Activated CD4-positive, alpha-beta memory T cell treated with anti-CD3 and anti-CD28 coated beads, Interleukin-2, amount 10 ng/mL, durations not matched to agents 7 days and 5 days (primary cell): ENCODE measurements at places on chromosomes 13 and 19. TPM values are rescaled to one million over a fixed set of nuclear protein-coding genes. Genes with fewer than 3 reads are reported as not detected.
A peak's percentile ranks its signal among the peaks of the same experiment; 100 is the strongest.

DNA sequence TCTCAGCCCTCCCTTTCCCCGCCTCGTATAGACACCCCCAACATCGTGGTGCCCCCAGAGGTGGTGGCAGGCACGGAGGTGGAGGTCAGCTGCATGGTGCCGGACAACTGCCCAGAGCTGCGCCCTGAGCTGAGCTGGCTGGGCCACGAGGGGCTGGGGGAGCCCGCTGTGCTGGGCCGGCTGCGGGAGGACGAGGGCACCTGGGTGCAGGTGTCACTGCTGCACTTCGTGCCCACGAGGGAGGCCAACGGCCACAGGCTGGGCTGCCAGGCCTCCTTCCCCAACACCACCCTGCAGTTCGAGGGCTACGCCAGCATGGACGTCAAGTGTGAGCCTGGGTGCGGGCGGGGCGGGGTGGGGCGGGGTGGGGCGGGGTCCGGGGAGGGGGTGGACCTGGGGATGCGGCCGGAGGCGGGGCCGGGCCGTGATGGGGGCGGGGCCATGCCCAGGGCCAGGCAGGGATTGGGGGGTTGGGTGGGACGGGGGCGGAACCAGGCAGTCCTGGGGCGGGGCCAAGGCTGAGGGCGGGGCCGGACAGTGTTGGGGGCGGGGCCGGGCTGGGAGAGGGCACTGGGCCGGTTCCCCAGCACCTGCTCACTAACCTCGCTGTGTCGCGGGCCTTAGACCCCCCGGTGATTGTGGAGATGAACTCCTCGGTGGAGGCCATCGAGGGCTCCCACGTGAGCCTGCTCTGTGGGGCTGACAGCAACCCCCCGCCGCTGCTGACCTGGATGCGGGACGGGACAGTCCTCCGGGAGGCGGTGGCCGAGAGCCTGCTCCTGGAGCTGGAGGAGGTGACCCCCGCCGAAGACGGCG is 7.8 kb downstream of the MAG start:
- no peak for DNase-seq

DNA sequence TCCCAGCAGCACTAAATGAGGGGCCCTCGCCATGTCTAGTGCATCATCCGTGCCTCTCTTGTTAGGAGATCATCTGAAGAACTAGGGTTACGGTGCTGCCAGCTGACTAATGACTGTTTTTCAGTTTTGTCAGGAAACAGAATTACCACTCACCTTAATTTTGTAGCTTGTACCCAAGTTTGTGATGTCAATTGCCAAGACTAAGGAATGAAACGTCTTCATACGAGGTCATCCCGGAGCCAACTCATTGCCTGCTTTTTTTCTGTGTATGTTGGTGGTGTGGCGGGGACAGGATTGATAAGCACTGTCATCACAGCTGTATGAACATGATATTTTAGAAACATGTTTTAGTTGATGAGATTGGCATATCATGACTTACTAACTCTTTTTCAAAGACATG is 100.6 kb downstream of the TNFRSF19 start:
- no peak for DNase-seq

DNA sequence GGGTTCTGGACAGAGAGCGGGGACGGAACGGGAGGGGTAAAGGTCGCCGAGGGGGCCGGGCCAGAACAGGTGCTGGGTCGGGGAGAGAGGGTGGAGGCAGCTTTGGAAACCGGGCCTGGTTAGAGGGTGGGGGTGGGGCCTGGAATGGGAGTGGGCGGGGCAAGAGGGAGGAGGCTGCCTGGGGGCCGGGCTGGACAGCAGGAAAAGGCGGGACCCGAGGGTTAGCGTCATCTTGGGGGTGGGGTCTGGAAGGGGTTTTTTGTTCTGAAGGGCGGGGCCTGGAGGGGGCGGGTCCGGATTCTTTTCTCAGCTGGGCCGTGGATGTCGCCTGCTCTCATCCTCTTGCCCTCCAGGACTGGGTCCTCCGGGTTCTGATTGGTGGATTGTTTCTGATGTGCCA is 4.3 kb upstream of the ZNF813 start:
- DNase-seq, result no peak

- no peak for DNase-seq
Observed at GRCh38 chr13:77337159-77337558, 10.3 kb upstream of the MYCBP2 start.

DNA sequence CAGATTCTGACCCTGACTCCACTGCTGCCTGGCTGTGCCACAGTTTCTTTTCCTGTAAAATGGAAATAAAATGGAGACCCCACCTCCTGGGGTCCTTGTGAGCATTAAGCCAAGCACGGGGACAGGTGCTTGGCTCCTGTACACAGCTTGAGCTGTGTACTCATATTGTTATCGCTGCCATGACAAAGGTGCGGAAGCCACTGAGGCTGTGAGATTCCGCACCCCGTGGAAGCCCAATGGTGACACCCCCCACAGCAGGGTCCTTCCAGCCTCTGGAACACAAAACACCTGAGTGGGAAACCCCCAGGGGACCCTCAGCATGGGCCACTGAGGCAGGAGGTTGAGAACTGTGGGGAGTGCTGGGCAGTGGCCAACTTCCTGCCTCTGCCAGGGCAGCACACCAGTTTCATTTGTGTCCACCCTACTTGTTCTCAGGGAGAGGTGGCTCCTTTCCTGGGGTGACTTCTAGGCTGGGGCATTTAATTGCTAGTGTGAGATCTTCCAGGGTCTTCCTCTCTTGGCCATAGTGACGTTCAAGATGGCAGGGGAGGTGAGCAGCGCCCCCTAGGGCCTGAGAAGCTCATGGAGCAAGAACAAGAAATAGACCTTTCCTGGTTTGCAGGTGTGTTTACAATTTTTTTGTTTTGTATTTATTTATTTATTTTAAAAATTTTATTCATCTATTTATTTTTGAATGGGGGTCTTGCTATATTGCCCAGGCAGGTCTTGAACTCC is 5.4 kb upstream of the JSRP1 start:
- peak; percentile 76 for DNase-seq

GRCh38 chr13:113443991-113444390 is 9.3 kb downstream of the ADPRHL1 start:
- DNase-seq, result no peak

- no peak for DNase-seq
Observed at GRCh38 chr19:5524081-5524480, 43.7 kb downstream of the TINCR start.

DNA sequence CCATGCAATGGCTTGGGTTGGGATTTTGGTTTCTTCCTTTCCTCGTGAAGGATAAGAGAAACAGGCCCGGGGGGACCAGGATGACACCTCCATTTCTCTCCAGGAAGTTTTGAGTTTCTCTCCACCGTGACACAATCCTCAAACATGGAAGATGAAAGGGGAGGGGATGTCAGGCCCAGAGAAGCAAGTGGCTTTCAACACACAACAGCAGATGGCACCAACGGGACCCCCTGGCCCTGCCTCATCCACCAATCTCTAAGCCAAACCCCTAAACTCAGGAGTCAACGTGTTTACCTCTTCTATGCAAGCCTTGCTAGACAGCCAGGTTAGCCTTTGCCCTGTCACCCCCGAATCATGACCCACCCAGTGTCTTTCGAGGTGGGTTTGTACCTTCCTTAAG is 24.1 kb downstream of the SPC24 start:
- DNase-seq, result no peak

GRCh38 chr13:25744178-25744577 is 307.6 kb downstream of the SHISA2 start:
- no peak for DNase-seq

- DNase-seq, result no peak
Observed at GRCh38 chr13:38176664-38177063, 173.0 kb upstream of the UFM1 start.

DNA sequence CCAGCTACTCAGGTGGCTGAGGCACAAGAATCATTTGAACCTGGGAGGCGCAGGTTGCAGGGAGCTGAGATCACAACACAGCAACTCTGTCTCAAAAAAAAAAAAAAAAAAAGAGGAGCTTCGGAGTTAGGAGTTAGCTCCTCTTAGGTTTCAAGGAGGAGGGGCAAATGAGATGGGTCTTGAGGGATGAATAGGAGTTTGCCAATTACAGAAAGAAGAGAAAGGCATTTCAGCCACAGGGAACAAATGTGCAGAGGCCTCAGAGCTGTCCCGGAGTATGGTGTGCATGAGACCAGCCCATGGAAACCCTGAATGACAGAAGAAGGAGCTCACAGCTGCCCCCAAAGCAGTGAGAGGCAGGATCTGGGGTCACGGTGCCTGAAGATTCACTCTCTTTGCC is 24.6 kb downstream of the TLE2 start:
- DNase-seq, result no peak

DNA sequence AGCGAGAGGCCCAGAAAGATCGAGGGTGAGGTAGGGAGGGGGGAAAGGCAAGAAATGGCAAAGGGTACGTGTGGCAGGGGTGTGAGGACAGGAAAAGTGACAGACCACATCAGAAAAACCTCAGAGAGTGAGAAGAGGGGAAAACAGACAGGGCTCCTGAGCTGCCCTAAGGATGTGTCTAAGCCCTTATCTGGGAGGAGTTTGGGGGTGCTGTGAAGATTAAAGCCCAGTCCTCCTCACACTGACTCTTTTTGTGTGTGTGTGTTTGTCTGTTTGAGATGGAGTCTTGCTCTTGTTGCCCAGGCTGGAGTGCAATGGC is 703 bp upstream of the PTH2 start:
- no peak for DNase-seq

DNA sequence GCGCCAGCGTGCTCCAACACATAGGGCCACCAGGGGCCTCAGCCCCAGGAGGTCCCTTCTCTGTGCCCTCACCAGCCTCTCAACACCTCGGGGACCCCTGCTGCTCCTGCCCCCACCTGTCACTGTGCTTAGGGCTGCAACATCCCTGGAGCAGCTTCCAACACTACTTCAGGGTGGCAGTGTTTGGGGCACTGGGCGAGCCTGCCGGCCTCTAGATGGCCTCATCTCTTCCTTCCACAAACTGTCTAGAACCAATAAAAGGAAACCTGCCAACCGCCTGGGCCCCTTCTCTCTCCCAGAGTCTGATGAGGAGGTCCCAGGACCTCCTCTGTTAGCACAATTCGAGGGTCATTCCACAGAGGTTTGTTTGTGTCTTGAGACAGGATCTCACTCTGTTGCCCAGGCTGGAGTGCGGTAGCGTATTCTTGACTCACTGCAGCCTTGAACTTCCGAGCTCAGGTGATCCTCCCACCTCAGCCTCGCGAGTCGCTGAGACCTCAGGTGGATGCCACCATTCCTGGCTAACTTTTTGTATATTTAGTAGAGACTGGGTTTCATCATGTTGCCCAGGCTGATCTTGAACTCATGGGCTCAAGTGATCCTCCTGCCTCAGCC is 10.1 kb upstream of the SHD start:
- no peak for DNase-seq

- no peak for DNase-seq
Observed at GRCh38 chr19:23571175-23571574, 115.8 kb downstream of the ZNF675 start.

DNA sequence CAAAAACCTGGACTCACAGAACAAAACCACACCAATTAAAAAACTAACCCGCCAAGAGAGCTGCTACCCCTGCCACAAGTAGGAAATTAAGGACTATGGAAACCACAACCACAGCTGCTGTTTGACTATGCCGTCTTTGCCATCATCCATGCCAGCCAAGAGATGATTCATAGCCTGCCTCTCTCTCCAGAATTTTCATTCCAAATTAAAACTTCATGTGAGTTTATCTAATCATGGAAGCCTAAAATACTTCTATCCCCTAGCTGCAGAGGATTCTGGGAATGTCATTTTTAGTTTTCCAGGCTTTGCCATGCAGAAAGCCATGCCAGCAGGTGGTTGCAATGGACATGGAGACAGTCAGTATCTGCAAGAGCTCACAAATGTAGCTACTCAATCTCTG is 27.6 kb upstream of the GTF2F2 start:
- DNase-seq, result no peak

- no peak for DNase-seq
Observed at GRCh38 chr19:52331757-52332156, 4.3 kb upstream of the ZNF610 start.

DNA sequence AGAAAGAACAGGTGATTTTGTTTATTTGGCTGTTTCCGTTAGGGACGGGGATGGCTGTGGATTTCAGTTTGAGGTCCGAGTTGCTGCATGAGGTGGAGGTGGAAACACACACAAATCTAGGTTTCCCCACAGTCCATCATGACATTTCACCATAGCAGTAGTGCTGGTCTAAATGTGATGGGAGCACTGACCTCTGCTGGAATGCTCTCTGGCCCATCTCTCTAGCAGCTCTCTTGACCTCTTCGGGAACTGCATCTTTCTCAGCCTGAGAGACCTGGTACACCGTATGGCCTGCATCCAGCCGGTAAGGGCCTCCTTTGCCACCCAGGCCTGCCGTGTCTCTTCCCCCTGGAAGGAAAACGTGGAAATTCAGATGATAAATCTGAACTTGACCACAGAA is 154.0 kb downstream of the RGCC start:
- DNase-seq, result no peak

DNA sequence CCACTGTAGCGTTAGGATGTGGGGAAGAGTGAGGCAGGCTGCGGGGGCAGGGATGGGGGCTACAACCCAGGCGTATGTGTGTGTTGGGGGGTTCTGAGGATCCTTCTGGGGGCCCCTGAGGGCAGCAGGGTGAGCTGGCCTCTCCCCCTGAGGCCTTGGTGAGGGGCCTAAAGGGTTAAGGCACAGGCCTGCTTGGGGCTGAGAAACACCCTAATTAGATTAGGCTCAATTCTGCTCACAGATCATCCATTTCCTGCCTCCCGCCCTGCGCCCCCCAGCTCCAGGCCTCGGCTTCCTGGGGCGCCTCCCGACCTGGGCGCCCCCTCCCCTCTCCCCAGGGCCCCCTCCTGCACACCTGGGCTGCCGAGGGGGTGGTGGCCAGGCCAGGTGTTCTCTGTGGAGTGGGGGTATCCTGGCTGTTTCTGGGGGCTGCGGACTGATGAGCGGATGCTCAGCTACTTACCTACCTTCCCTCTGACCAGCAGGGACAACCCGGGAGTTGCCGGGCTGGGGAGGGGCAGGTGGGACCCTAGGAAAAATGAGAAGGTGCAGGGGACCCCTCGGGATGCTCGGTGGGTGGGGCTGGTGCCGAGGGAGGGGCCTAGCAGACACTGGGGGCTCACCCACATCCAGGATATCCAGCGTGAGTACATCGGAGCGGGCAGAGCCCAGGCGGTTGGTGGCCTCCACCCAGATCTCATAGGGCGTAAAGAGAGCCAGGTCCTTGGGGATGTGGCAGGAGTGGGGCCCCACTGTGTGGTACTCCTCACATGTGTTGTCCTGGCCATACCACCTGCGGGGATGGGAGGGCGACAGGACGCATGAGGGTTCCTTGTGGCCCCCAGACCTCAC is 8.6 kb downstream of the CRLF1 start:
- no peak for DNase-seq

The CIRBP gene
- 204 TPM for total RNA-seq

The ZNF560 gene
- not detected for total RNA-seq

The LILRB5 gene
- not detected for total RNA-seq

The CELF5 gene
- 0.43 TPM for total RNA-seq

The ZNF563 gene
- total RNA-seq, result 4.5 TPM

The MAB21L1 gene
- not detected for total RNA-seq

The CNMD gene
- total RNA-seq, result not detected

The NLRP7 gene
- total RNA-seq, result not detected

The RASIP1 gene
- 0.05 TPM for total RNA-seq

The CABP5 gene
- not detected for total RNA-seq
